ENCODE measurements at places on chromosomes 4 and X. TPM values are rescaled to one million over a fixed set of nuclear protein-coding genes. Genes with fewer than 3 reads are reported as not detected.

HS3ST1 gene
- total RNA-seq, result under 0.01 TPM

BEX4 gene
- total RNA-seq, result 11.9 TPM

FGF16 gene
- total RNA-seq, result not detected

MAGEB3 gene
- total RNA-seq, result not detected

CFAP47 gene
- not detected for total RNA-seq

CRMP1 gene
- 0.30 TPM for total RNA-seq

MAGEA8 gene
- not detected for total RNA-seq

RRH gene
- total RNA-seq, result not detected

RENBP gene
- 2.1 TPM for total RNA-seq

NSG1 gene
- total RNA-seq, result 1.2 TPM

TRIM60 gene
- not detected for total RNA-seq

PPM1K gene
- 26.0 TPM for total RNA-seq

USP51 gene
- 1.5 TPM for total RNA-seq

SLC25A43 gene
- total RNA-seq, result 13.4 TPM

EVC2 gene
- total RNA-seq, result 11.5 TPM

TEX11 gene
- total RNA-seq, result 1.5 TPM

ENOPH1 gene
- total RNA-seq, result 54.6 TPM

ZCCHC18 gene
- 0.30 TPM for total RNA-seq

SPANXA1 gene
- total RNA-seq, result not detected

Data from smooth muscle cell of the umbilical artery (primary cell).